ENCODE measurements at places on chromosomes 1 and 21. TPM values are rescaled to one million over a fixed set of nuclear protein-coding genes. Genes with fewer than 3 reads are reported as not detected.

The ITLN1 gene
- not detected for polyA plus RNA-seq

The NRDC gene
- 54.8 TPM for polyA plus RNA-seq

The SH2D1B gene
- 0.10 TPM for polyA plus RNA-seq

The IGFN1 gene
- not detected for polyA plus RNA-seq

The PTGFR gene
- not detected for polyA plus RNA-seq

The PTPRU gene
- 0.54 TPM for polyA plus RNA-seq

The PRR9 gene
- polyA plus RNA-seq = not detected

The SHE gene
- polyA plus RNA-seq = not detected

The SEMA4A gene
- polyA plus RNA-seq = 1.4 TPM

The KLHDC9 gene
- 0.30 TPM for polyA plus RNA-seq

The NBL1 gene
- polyA plus RNA-seq = 14.0 TPM

The CHD5 gene
- polyA plus RNA-seq = 0.06 TPM

The CHODL gene
- polyA plus RNA-seq = 1.2 TPM

The TMEM82 gene
- polyA plus RNA-seq = not detected

The CAPN8 gene
- not detected for polyA plus RNA-seq

The PARP1 gene
- polyA plus RNA-seq = 98.6 TPM

The ACADM gene
- polyA plus RNA-seq = 64.6 TPM

The OR2T10 gene
- not detected for polyA plus RNA-seq

The EDN2 gene
- polyA plus RNA-seq = not detected

The RHD gene
- polyA plus RNA-seq = 0.12 TPM

The SON gene
- polyA plus RNA-seq = 602 TPM

The ZNF644 gene
- polyA plus RNA-seq = 44.4 TPM

The DNAI4 gene
- polyA plus RNA-seq = 0.86 TPM

The KRTAP21-2 gene
- not detected for polyA plus RNA-seq

The NMNAT2 gene
- not detected for polyA plus RNA-seq

The SLC41A1 gene
- 9.0 TPM for polyA plus RNA-seq

The PAPPA2 gene
- polyA plus RNA-seq = not detected

The NIPAL3 gene
- 57.5 TPM for polyA plus RNA-seq

The CNTN2 gene
- polyA plus RNA-seq = not detected

The LPAR3 gene
- polyA plus RNA-seq = 1.7 TPM

The WNT3A gene
- not detected for polyA plus RNA-seq

The HSD3B2 gene
- not detected for polyA plus RNA-seq
